ENCODE measurements at places on chromosomes 13 and 19.

DNA sequence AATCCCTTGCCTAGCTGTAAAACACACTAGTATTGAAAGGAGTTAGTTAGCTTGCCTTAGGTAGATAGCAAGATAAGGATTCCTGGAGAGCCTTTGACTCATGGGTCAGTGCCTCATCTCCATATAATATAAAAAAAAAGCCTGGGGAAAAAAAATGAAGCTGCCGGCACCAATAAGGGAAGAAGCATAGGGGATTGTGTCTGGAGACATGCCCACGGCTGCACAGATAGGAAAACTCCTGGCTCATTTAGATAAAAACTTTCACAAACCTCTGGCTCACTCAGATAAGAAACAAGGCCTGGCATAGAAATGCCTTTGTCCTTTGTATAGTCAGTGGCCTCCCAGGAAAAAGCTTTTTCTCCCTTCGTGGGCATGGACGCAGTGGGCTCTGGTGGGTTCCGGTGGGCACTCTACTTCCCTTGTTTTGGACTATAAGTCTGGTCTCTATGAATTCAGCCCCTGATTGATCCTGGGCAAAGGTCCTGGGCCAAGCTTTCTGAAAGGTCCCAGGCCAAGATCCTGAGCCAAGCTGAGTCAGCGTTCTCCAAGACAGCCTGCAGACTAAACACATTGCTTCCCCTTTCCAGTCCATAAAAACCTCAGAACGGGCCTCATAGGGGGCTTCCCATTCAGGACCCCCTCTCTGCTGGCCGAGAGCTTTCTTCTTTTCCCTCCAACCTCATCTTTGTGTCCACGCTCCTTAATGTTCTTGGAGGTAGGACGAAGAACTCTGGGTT, 4.9 kb upstream of the OR7A17 start:
- no peak for DNase-seq

DNA sequence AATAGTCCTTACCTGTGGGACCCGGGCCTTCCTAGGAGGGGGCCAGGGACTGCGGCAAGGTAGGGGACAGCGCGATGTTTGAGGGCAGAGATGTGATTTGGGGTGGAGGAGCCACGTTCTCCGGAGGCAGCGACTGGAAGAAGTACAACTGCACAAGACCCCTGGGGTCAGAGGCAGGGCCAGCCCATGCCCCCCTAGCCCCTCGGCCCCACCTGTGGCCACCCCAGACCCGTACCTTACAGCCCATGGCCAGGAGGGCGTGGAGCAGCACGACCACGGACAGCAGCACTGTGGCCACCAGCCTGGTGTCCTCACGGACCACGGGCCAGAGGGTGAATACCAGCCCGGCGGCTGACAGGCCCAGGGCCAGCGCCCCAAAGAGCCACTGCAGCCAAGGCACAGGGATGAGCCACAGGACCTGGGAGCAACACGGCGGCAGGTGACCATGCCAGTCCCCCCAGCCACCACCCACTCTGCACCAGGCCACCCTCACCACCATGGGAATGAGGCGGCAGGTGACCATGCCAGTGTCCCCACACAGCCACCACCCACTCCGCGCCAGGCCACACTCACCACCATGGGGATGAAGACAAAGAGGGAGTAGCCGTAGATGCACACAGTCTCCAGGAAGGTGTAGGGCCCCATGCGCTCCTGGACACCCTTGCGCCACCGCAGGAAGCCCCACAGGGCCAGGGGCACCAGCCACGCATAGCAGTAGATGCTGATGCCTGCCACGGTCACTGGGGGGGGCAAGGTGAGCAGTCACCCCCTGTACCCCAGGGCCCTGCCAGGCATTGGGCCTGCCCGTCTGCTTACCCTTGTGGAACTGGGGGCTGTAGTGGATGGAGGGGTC, 5.0 kb downstream of the YIPF2 start:
- DNase-seq = no peak

- peak; percentile 65 for DNase-seq
These were observed 77.9 kb downstream of the ZNF536 start for GRCh38 chr19:30450100-30450499.

- peak; percentile 77 for DNase-seq
These were observed 67.8 kb downstream of the SPACA7 start for GRCh38 chr13:112443995-112444311.

- DNase-seq = peak; percentile 65
These were observed 8.3 kb downstream of the CACTIN start for GRCh38 chr19:3618144-3618810.

GRCh38 chr19:941292-942132, 15.7 kb downstream of the ARID3A start:
- DNase-seq = no peak

DNA sequence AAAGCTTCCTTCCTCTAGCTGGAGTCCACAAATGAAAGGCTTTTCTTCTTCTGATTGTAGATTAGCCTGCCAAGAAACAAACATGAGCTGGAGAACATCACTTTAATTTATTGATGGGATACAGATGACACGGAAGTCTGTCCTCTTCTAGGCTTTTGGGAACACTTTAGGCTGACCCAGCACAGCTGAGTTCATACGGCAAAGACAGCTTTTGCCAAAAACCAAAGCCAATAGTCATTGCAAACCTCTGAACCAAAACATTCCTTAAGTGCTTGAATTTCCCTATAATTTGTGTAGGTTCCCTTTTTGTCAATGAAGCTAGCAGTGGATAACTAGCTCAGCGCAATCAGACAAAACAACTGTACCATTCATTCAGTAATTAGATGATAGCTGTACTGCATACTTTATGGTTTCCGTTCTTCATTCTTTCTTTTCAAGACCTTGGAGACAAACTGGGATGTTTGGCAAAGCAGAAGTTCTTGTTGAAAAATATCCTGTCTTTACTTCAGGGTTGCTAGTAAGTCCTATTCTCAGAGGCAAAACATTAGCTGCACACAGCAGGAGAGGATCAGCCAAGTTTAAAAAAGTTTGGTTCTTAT, 95.7 kb upstream of the SPRY2 start:
- peak; percentile 38 for DNase-seq

DNA sequence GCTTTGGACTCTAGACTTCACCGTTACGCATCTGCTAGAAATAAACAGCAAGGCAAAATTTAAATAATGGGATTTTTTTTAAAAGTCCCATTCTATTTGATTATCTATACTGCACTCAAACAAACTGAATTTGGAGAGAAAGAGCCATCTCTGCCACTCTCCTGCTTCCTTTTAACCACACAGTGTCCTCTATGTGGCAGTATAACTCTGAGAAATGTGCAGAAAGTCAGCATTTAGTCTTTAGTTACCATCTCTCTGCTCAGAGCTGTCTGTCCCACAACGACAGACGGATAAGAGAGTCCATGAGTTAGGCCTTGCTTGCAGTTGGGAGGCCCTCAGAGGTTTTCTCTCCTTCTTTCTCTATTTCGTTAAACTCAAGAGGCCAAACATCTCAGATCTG, 21.2 kb downstream of the CCNA1 start:
- DNase-seq = peak; percentile 55

DNA sequence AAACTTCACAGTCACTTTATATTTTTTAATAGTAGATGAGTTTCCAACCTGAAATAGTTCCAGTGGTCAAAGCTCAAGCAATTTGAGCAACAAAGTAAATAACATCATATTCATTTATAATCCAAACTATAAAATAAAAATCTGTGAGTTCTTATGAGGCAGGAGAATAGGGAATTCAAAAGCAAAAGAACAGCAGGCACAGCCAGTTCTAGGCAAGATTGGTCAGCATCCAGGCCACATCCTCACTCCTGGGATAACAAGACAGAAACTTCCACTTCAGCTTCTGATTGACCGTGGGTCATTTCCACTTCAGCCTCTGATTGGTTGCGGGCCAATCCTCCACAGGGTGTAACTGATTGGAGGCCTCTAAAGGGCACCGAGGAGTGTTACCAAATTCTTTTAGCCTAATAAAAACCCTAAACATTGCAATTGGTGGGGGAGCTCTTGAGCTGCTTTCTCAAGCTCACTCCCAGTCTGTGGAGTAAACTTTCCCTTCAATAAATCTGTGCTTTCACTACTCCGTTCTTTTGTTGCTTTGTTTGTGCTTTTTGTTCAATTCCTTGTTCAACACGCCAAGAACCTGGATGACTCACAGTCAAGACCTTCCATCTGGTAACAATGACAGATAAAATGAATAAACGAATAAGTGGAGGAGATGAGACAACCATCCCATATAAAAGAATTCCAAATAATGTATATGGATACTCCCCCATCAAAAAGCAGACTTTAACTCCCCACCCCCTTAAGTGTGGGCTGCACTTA, 42.6 kb upstream of the AMER2 start:
- DNase-seq = peak; percentile 66

DNA sequence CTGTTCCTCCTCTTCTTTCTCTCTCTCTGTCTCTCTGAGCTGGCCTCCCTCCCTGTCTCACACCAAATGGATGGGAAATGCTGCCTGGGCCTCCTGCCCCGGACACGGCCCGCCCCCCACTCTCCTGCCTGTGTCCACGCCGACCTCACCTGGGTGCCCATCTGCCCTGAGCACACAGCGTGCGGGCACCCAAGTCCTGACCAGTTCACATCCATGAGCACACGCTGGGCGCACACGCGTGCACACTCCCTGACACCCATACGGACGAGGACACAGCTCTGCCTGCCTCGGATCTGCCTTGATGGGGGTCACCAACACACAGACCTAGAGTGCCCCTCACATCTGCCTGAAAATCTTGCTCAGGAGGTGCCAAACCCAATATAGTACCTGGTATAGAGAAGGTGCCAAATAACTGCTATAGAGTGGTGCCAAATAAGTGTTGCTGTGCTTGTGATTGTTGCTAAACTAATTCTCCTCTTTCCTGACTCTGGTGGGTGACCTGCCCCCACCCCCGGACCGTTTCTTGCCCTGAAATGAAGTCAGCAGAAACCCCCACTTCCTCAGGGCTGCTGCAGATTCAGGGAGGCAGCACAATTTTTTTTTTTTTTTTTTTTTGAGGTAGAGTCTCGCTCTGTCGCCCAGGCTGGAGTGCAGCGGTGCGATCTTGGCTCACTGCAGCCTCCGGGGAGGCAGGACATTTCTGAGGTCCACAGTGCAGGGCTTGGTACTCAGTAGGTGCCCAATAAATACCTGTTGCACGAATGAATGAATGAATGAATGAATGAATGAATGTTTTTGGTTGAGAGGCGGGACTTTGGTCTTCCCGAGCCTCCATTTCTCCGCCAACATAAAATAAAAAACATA, 4.6 kb downstream of the NFIC start:
- DNase-seq = no peak
